Adrenal gland (tissue), 19 donors: ENCODE measurements at places on chromosomes 1 and 21.

DNA sequence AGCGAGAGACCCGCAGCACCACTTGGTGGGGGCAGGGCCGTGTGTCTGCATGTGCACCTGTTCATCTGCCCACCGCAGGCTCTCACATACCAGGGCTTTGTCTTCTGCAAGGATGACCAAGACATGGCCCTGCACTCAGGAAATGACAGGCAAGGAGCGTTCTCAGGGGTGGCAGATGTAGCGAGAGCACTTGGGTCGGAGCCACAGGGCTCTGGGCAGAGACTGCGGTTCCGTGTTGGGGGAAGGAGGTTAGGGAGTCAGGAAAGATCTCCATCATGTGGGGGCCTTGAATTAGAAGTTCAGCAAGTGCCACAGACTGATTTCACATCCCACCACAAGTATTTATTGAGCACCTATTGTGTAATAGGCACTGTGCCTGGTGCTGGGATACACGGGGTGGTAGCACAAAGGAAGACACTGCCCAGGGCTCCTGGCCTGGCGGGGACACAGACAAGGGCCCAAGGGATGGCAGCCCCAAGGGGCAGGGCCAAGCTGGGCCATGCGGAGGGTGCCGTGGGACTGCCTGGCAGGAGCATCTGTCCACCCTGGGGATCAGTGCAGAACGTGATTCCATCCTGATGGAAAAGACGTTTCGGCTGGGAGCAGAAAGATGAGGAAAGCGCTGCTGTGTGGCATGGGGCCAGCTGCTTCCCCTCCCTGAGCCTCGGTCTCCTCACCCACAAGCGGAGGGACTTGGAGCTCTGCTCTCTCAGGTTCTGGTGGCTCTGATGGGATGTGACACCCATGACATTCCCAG is 11.4 kb upstream of the SPSB1 start:
- DNase-seq: no peak

GRCh38 chr1:88873737-88874349 is 17.5 kb downstream of the GTF2B start:
- no peak for DNase-seq

GRCh38 chr21:41446586-41446985 is 20.5 kb downstream of the MX1 start:
- DNase-seq: no peak

GRCh38 chr1:187654635-187655034 is 825.9 kb downstream of the PLA2G4A start:
- DNase-seq: no peak

DNA sequence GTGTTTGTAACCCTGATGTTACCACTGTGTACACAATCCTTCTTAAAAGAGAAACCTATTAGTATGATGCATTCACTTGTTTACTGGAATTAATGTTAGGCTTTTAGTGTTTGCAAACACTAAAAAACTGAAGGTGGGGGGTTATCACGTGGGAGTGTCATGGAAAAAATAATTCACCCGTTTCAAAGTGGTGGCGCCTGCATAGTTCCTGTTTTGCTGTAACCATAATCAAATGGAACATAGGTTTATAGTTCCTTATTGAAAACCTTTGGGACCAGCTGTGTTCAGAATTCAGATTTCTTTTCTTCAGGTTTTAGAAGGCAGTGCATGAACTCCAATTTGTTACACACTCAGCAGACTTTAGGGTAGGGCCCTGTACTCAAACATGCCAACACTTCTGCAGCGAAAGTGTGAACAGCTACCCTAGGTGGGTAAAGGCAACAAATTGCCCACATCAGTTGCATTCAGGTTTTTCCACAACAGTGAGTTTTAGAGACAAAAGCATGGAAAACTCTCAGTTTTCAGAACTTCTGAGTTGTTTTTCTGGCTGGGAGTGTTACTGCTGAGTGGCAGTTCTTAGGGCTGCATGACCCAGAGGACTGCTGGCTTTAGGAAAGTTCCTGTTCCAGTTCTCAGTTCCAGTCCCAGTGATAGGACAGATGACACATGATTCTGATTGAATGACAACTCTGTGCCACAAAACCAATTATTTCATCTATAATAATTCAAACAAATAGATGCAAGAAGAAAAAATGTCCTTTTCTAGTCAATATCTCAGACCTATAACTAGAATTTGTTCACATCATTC is 29.1 kb upstream of the IVNS1ABP start:
- DNase-seq: no peak

GRCh38 chr1:192595299-192595698 is 19.7 kb downstream of the RGS1 start:
- no peak for DNase-seq

- peak; percentile 82 for DNase-seq
These were observed 14.1 kb downstream of the AZIN2 start for GRCh38 chr1:33094971-33095604.

DNA sequence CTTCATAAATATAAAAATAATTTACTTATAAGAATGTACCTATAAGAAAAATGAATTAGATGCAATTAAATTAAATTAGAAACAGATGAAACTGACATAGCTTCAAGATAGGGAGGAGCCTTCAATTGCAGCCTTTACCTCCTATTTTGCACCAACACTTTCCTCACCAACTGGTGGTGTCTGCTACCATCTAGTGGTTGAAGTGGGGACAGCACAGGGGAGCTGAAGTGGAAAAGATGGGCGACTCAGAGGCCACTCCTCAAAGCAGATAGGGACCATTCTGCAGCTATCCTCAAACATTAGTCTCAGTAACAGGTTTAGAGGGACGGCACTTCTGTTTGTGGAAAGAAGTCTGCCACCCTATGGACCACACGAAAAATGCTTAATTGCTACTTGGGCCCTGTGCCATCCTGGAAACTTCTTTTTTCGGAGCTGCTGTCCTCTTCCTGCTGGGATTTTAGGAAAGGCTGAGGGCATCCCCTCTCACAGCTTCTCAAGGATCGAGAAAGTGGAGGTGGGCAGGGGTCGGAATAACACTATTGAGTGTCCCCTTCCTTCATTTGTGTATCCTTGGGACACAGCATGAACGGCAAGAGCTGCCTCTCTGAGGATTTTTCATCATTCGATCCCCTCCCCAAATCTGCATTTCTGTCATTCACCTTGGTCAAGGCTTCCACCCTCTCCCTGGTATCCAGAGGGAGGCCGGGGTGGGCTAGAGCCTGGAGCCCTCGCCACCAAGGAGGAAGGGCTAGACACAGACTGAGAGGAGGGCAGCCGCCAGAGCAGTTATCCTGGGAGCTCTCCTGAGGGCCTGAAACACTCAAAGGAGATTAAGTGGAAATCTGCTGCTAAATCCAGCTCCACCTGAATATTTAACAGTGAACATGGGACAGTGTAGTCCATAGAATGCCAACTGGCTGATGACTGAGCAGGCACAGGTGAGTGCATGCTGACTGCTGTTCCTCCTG is 9.6 kb downstream of the PROK1 start:
- peak; percentile 86 for DNase-seq

DNA sequence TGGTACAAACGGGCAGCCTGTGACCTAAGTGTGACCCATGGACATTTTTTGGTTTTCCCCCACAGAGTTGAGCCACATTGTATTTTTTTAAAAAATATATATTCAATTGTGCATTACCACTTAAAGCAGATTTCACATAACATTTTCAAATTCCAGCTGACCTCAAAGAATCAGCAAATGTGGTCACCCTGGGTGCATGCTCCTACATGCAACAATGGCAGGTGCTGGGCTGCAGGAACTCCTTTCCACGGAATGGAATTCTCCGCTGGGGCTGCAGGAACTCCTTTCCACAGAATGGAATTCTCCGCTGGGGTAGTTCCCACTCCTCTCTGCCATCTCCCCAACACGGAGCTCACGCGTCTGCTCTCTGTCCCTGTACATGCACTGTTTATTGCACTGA is 68.7 kb downstream of the MAP10 start:
- DNase-seq: no peak

DNA sequence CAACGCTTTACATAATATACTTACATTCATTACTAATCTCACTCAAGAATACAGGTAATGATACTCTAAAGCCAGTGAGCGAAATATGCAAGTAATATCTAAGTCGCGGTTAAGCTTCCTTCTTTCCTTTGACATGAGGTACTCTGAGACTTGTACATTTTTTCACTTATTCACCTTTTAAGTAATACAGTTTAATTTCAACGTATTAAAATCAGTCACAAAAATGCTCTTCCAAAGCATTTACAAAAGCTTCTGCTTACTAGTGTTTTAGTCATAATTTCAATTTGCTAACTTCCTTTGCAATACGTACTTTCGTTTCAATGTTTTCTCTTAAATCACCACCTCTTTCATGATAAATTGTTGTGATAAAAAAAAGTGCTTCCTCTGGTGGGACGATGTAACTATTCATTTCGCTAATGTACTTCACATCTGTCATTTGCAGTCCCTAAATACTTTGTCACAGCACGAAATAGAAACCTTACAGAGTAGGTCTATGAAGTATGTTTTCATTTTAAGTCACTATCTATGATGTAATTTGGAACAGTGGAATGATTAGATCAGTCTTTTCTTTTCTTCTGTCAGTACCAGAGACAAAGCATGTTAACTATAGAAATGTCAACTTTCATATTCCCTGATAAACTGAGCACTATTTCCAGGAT is 34.0 kb upstream of the ADGRL4 start:
- DNase-seq: no peak

GRCh38 chr1:34681480-34682451 is 73.1 kb upstream of the GJB5 start:
- peak; percentile 36 for DNase-seq

DNA sequence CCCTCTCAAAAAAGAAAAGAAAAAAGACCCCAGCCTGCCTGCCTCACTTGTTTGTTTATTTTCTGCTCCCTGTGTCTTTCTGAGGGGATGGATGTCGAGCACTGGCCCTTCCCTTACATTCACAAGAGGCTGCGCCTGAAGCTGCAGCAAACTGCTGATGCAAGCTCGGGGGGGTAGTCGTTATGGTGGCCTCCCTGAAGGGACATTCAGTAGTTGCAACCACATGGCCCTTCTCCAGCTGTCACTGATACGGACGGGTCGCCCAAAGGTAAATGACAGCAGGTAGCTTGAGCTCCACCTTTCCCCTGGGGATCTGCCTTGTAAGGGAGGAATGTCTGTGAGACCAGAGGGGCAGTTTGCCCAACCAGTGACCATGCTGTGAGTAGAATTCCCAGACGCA is 17.7 kb downstream of the PLEKHM2 start:
- DNase-seq: no peak

GRCh38 chr1:177164380-177165068 is at the start of gene ASTN1:
ASTN1 (minus strand) TSS chr1:177164712; CDS start chr1:177164676, 36 bp downstream.
- peak; percentile 28 for DNase-seq

DNA sequence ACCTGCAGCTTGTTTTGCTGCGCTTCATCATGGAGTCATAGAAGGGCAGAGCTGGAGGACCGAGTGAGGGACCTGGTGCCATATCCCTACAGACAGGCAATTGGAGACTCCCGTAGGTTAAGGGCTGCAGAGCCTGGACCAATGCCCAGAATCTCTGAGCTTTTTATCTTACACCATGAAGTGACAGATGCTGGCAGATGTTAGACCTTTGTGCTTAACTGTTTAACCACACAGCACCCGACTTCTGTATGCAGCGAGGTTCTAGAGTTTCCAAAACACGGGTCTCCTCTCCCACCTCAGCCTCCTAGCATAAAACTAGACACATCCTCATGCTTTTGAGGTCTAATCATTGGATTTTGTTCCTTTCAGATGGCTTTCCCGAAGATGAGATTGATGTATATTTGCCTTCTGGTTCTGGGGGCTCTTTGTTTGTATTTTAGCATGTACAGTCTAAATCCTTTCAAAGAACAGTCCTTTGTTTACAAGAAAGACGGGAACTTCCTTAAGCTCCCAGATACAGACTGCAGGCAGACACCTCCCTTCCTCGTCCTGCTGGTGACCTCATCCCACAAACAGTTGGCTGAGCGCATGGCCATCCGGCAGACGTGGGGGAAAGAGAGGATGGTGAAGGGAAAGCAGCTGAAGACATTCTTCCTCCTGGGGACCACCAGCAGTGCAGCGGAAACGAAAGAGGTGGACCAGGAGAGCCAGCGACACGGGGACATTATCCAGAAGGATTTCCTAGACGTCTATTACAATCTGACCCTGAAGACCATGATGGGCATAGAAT is 47.6 kb downstream of the B3GALT5 start:
- DNase-seq: peak; percentile 52

GRCh38 chr1:59378621-59379370 is 81.9 kb downstream of the FGGY start:
- no peak for DNase-seq

- DNase-seq: peak; percentile 67
These were observed 109.9 kb downstream of the IGSF21 start for GRCh38 chr1:18217398-18218043.

- no peak for DNase-seq
These were observed 14.6 kb downstream of the MTX1 start for GRCh38 chr1:155223047-155223446.

DNA sequence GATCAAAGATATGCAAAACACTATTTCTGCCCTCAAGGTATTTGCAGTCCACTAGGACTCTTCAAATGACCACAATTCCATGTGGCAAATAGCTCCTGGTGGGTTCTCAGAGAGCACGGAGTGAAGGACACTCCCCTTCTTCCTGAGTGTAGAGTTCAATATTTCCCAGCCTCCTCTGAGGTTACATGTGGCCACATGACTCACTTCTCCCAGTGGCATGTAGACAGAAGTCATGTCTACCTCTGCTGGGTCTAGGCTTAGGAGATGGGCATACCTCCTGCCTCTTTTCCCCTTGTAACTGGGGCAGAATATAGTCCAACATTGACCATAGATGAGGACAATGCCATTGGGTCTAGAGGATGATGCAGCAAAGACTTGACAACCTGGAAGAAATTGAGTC is 191.4 kb downstream of the MIS18A start:
- DNase-seq: no peak

GRCh38 chr1:166840309-166841274 is 1.3 kb downstream of the POGK start:
- no peak for DNase-seq

DNA sequence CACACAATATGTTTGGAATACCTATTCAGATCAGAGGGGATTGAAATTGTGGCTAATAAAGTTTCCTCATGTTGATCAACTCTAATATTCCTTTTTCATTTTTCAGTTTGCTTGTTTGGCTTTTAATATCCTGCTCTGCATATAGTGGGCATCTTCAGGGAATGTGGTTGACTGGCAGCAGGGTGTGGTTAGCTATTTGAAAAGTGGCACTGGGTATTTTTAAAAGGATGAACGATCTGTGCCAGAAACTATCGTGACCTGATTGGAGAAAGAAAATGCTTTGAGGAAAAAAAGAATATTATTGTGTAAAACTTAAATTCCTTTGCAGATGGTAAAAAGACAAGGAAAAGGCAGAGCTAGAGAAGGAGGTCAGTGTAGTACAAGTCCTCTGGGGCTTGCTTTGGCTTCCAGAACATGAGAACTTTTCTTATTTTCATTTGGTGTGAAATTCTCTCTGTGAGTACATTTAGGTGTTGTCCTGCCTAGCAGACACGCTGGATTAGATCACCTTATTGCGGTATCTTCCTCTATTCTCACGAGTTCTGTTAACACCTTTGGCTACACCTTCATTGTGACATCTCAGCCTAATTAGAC is 329.7 kb upstream of the SNX7 start:
- no peak for DNase-seq

DNA sequence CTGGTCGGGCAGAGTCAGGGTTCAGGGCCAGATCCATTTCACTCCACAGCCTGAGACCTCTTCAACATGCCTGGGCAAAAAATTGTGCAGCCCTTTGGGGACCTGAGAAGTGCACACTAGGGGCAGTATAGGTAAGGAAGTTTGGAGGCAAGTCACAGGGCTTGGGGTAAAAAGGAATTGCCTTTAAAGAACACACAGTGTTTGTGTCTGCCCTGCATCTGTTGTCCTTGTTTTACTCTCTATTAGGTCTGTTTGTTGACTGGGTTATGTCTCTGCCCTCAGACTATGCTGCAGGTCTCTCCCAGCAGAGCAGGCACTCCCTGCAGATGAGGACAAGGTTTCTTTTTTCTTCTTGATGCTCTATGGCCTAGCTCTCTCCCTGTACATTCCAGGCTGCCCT is 22.0 kb downstream of the LDLRAD2 start:
- DNase-seq: no peak

- DNase-seq: no peak
These were observed 935 bp upstream of the COG2 start for GRCh38 chr1:230641346-230641745.
